ENCODE measurements at places on chromosomes 7 and 10.

DNA sequence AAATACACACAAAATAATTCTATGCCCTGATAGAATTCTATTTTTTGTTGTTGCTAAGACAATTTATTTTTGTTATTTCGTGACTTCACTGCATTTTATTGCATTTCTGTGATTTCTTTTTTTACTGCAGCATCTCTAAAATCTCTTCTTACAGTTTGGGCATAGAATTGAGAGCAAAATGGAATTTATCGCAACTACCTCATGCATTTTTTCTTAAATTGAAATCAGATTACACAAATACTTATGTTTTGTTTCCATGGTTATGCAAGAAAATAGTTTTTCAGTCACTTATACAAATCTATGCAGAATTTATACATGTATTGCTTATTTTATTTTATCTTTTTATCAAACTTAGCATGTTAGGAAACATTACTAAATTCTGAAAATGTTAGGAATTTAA is 781.8 kb upstream of the LRRTM3 start:
- DNase-seq = no peak

- no peak for DNase-seq
These were observed 90.1 kb upstream of the ANKRD1 start for GRCh38 chr10:91010952-91011351.

DNA sequence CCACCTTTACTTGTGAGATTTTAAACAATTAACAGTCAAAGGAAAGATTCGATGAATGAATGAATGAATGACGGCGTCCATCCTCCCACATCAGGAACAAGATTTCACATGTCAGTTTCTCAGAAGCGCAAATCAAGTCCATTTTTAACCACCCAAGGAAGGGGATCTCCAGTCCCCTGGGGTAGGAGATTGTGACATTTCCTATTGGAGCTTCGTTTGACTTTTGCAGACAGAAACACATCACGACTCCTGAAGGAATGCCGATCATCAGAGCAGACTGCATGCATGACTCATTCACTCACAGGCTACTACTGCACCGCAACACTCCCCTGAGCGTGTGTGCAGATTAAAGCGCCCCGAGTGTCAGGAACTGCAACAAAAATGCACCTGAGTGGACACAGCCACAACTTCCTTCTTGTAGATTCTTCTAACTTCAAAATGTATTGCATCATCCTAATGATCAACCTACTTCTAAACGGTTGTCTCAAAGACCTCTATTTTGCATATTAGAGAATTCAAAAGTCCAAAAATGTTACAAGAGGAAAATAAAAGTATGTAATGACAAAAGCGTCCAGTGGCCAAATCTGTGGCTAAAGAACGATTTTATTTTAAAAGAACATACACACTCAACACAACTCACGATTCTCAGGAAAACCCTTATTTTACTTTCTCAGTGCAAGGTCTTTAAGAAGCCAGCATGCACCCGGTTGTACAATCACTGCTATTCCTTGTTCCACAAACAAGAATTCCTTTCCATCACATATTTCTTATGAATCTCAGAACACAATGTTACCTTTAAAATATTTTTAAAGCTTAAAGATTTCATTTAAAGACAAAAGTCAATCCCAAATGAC is 172.6 kb downstream of the FAM107B start:
- DNase-seq = no peak

DNA sequence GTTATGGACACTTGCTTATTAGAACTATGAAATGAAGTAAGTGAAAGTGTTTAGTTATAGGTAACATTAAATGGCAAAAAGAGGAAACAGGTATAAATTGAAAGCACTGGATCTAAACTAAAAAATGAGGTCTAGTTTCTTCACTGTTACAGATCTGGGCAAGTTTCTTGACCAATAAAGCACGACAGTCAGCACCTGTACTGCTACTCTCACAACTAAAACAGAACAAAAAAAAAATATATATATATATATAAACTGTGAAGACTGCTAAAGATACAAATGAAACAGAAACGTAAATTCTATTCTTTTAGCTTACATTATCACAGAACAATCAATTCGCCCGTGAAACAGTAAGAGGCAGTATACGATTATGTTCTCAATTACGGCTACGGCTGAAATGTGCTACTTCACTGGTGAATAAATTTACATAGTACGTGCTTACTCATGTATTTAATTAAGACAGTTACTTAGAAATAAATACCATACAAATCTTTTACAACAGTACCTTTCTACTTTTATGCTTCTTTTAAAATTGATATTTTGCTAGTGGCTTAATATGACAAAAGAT is 4.2 kb downstream of the AHR start:
- no peak for DNase-seq

GRCh38 chr7:132837529-132837928 is 244.4 kb downstream of the CHCHD3 start:
- no peak for DNase-seq

GRCh38 chr10:52772623-52773022 is at the start of gene MBL2:
Gene MBL2, minus strand, starts transcription at chr10:52772784. Its CDS starts 1,149 bp downstream, at chr10:52771635.
- no peak for DNase-seq

DNA sequence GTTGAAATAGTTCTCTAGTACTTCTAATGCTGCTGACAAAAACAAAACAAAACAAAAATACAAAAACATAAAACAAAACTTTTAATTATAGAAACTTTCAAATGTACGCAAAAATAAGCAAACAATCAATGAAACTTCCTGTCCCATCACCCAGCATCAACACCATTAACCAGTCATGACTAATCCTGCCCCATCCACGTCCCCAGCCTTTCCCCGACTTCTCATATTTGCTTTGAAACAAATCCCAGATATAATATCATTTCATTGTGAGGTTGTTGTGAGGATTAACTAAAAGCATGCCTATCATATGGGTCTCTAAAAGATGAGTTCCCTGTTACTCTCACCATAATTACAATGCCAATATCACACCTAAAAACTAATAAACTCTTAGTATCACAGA is 55.7 kb downstream of the CSTF2T start:
- DNase-seq = no peak

DNA sequence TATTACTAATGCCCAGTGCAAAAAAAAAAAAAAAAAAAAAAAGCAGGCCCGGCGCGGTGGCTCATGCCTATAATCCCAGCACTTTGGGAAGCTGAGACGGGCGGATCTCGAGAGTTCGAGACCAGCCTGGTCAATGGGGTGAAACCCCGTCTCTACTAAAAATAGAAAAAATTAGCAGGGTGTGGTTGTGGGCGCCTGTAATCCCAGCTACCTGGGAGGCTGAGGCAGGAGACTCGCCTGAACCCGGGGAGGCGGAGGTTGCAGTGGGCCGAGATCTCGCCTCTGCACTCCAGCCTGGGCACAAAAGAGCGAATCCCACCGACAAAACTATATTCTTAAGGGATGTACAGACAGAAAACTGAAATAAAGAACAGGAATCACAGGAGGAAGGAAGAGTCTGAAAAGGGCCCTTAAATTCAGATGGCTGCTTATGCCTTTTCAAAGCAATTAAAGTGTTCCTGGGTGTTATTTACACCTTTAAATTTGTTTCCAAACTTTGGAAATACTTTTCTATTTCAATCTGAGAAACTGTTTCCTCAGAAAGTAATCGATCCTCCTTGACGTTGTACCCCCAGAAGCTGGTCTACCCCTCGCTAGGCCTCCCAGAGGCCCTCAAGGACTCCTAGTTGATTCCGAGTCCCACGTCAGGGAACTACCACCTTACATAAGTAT is 2.0 kb upstream of the KMT2E start:
- DNase-seq = no peak

DNA sequence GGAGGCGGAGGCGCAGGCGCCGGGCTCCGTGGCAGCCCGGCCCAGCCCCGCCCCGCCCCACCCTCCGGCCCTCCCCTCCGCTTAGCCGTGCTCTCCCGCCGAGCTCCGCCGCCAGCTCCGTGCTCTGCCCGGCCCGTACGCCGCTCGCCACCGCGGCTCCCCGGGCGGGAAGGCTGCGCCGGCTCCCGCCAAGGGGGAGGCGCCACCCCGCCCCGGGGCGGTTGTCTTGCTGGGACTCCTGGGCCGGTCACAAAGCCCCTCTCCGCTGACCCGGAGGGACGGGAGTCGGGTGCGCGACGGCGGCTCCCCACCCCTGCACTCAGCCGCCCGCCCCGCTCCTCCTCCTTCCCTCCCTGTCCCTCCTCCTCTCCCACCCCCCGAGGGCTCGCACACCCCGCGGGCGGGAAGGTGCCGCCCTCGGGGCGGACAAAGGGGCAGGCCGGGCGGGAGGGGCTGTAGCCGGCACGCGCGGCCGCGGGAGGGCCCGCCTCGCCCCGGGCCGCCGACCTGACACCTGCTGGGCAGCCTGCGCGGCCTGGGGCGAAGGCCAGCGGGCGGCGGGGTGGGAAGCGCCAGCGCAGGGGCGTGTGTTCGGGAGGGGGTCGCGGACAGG is 11.5 kb upstream of the SP8 start:
- DNase-seq = peak; percentile 36

DNA sequence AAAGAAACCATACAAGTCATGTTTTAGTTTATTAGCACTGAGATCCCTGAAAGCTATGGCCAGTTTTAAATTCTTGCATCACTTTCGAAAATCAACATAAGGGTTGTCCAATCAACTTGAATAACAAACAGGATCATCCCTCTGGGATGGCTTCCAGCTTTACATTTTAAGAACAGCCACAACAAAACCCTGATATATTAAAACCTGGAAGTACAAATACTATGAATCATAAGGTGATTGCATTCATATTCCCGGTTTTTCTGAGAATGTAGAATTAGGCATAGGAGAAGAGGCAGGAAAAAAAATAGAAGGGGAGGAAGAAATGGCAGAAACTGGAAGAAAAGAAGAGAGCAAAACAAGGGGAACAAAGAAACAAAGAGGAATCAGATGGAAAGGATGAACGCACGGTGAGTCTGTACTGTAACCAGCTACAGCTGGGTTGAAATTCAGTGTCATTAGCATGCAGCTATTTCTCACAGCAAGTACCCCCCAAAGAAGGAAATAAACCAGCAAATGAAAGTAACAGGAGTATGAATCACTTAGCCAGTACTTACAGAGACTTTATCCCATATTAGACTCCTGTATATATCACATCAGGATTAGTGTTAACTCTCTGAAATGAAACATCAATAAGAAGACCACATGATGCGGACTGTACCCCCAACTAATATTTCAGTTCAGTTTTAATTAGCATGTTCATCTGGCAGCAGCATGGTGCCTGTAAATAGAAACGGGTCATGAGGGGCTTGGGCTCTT is 301.3 kb downstream of the RNLS start:
- DNase-seq = no peak

DNA sequence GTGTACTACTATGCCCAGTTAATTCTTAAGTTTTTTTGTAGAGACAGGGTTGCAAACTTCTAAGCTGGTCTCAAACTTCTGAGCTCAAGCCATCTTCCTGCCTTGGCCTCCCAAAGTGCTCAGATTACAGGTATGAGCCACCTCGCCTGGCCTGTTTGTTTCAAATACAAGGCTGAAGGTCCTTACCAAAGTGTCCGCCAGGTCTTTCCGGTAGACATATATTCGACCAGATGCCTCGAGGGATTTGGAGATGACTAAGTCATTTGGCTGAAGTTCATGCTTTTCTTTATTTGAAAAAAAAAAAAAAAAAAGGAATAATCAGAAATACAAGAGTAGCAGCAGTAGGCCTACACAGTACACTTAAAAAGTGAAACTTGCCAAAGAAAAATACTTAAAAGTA is 204.5 kb upstream of the CDCA7L start:
- DNase-seq = no peak

GRCh38 chr10:110065269-110065668 is 57.5 kb downstream of the ADD3 start:
- DNase-seq = no peak

DNA sequence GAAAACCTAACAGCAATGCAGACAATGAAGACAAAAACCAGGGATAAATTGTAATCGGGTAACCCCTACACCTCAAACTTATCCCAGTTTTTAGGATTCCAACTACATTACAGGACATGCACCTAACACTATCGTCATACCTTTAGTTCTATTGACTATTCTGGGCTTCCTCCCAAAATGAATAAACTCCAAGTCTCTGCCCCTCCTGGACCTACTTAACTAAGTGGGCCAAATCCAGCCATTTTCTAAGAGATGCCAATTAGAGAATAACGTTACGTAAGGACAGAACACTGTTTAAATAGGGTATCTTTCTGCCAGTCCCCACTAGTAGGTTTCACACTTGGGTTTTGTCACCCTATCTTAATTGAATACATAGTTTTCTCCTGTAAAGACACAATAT is 253.1 kb upstream of the MKLN1 start:
- no peak for DNase-seq

- DNase-seq = no peak
These were observed 22.4 kb downstream of the PDLIM1 start for GRCh38 chr10:95268438-95268837.

DNA sequence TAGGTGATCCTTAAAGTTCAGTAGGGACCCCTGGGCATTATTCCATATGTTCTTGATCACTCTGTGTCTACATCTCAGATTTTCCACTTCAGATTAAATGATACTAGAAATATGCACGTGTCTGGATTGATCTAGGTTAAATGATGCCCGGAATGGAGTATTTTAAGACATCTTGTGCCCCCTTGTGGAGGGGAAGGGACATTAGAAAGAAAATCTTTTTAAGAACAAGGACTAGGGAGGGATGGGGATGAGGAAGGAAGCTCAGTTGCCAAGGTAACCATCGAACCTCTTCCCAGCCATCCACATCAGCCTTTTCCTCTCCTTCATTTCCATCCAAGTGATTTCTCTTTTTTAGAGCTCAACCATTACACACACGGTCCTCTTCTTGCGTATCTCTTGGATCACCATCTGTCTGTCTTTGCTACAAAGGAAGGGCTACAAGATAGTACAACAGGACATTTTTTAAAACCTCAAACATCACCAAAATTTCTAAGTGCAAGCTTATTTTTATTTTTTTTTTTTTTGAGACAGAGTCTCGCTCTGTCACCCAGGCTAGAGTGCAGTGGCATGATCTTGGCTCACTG is 40.5 kb downstream of the PRSS2 start:
- no peak for DNase-seq

GRCh38 chr7:102468478-102469350 is 3.9 kb downstream of the LRWD1 start:
- no peak for DNase-seq

DNA sequence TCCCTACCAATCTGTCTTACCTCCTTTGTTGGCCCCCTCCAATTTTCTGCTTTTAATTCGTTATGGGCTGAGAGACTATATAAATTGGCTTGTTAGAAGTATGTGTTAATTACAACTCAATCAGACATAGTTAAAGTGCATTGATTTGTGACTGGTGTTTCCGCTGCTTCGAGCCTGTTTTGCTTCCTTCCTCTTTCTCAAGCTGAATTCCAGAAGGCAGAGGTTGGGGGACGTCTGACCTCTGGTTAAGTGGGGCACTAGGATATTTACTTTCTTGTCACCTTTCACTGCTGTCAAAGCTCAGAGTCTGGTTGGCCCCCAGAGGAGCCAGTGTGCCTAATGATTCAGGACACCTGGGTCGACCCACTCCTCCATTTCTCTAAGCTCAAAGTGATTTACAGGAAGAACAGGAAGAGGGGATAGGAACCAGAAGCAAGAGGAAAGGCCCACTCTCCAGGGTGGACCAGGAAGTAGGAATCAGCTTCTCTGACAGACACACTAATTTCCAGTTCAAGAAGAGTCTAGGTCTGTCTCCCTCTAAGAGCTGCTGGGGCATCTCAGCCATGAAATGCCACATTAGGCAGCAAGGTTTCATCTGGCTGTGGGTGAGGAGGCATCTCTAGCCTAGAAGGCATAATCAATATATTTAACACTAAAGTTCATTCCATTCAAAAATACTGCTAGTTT is 397.2 kb upstream of the NPVF start:
- DNase-seq = no peak

- DNase-seq = no peak
These were observed 18.0 kb upstream of the FGL2 start for GRCh38 chr7:77217474-77218185.

Data from NCI-H446 treated with DMSO at 0.1 percent for 48 hours (cell line).